Stimulated activated CD8-positive, alpha-beta memory T cell treated with anti-CD3 and anti-CD28 coated beads, Interleukin-4, amount 100 ng/mL, for 1 hour (primary cell): ENCODE measurements at places on chromosomes 2 and 18.

DNA sequence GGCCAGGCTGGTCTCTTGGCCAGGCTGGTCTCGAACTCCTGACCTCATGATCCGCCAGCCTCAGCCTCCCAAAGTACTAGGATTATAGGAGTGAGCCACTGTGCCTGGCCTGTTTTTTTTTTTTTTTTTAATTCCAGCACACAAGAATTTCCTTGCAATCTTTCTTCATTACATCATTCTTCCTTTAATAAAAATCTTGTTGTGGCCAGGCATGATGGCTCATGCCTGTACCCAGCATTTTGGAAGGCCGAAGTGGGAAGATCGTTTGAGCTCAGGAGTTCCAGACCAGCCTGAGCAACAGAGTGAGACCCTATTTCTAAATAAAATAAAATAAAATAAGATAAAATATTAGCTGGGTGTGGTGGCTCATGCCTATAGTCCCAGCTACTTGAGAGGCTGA is 21.4 kb upstream of the PLEKHM3 start:
- no peak for DNase-seq

DNA sequence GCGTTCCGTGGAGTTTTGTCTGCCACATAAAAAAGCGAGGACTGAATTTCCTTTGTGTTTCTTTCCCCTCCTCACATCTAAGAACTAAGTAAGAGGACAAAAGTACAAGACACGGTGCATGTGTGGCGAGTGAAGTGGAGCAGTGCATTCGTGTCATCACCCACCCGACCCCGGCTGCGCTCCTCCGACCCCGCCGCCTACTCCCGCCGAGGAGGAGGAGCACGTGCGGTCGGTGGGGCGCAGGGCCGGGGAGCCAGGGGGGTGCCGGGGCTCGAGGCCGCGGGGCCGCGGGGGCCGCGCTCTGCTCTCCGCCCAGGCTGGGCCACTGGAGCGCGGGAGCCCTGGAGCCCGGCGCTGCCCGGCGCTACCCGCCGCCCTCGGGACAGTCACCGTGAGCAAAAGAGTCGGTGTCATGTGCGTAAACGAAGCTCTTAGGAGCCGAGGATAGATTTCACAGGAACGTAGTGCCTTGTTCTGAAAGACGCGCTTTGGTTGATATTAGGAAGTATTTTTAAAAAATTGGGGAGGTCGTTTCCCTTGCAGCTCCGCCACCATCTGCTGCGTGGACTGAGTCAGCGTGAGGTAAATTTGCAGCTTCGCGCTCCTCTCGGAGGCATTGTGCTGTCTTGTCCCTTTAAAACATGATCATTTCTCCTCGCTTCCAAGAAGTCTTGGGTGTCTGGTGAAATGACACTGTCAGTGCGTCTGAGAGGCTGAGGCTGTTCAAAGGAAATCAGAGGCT is 11.0 kb downstream of the TBR1 start:
- DNase-seq = no peak

DNA sequence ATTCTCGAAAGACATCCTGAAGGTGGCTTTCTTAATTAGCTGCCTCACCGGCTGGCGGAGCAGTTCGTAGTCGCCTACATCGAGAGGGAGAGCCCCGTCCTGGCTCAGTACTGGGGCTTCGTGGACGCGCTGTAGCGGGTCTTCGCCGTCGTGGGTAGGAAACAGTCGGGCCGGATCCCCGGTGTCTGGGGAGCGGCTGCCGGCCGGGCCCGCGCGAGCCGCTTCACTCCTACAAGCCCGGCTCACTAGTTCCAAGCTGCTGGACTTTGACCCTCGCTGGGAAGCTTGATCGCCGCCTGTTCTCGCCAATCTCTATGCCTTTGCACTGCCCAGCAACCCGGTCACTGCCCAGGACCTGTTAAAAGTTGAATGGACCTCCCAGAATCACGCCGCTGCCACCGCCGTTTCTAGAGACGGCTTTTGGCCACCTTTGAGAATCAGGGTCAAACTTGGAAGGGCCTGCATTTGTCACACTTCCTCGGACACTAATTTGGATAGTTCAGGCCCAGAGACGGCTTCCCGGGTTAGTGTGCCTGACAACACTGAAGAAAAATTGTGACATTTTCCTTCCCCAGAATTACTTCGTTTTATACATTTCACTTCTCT is 41.4 kb upstream of the AKAIN1 start:
- no peak for DNase-seq

DNA sequence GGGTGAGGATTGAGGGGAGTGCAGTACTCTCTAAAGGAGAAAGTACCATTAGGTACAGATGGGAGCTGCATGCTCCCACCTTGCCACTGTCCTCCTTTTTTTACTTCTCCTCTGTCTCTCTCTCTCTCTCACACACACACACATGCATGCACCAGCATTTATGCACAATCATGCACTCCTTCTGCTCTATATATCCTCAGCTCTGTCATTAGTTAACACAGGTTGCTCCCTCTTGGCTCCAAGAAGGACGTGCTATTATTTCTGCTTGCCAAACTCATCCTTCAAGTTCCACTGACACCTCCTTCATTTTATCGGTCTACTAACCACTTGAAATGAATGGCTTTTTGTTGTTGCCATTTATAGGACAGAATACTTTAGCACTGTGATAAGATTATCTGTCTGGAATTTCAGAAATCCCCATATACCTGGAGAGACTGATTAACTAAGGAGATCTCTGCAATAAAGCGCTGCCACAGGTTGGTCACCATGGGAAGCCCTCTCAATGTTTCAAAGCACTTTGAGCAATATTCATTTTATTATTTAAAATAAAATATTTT is 178.5 kb upstream of the TRIB2 start:
- DNase-seq = no peak

DNA sequence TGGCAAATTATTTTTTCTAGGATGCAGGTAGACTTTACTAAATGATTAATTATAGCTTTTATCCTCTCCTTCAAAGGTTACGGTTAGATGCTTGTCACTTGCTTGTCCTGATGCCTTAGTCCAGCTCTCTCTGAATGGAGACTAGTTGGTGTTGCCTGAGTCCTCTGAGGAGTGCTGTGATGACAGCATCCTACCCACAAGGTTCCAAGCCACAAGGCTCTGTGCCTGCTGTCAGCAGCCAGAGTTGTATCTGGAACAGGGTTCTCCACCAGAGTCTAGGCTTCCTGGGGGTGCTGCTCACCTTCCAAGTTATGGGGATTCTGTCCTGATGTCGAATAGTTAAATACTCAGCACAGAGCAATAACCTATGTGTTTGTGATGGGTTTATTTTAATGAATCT is 125.7 kb downstream of the GALNT1 start:
- no peak for DNase-seq

GRCh38 chr2:135756692-135757091 is 15.0 kb downstream of the UBXN4 start:
- DNase-seq = no peak

GRCh38 chr2:240397542-240397916 is 37.9 kb upstream of the GPC1 start:
- no peak for DNase-seq

GRCh38 chr2:53701221-53701620 is 66.4 kb upstream of the CHAC2 start:
- DNase-seq = no peak

DNA sequence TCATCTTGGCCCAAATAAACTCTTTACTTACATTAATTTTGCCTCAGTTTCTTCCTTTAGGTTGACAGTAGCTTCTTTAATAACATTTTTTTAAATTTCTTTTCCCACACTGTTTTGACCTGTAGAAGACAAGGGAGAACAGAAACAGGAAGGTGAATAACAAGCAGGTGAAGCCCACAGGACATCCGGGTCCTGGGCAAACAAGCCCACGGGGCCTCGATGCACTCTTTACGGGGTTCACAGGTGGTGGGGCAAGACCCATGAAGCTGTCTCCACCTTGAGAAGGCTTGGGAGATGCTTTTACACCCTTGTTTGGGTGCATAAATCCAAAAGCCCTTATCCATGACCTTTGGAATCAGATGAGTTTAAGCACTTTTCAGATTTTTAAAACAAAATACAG is 301.0 kb upstream of the MGAT5 start:
- no peak for DNase-seq

DNA sequence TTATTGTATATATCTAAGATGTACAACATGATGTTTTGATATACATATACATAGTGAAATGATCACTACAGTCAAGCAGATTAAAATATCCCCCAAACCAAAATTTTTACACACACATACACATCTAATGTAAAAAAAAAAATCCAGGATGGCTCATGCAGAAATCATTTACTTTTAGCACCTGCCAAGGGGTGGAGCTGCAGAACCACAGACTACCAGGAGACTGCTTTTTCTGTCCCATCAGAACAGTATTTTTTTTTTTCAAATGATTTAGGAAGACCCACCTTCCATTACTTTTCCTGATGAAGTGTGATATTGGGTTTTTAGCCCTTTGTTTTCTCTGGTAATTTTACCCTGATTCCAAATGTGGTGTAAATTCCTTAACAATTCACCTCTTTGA is 61.9 kb downstream of the AQP4 start:
- no peak for DNase-seq

GRCh38 chr2:42140496-42140895 is 28.7 kb upstream of the EML4 start:
- DNase-seq = no peak

- DNase-seq = no peak
These were observed 41.5 kb upstream of the TMEM131 start for GRCh38 chr2:98037206-98037605.

DNA sequence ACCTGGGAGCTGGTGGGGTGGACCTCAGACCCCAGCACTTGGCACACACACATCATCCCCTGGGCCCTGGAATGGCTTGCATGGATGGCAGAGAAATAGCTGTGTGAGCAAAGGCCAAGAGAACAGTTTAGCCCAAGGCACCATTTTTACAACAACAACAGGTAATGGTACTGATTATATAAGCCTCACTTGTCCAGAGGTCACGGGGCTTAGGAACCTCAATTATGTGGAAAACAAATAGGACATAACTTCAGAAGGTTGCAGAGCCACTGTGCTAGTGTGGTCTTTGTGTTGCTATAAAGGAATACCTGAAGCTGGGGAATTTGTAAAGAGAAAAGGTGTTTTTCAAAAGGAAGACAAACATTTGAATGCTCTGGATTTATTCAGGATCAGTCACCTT is 13.2 kb downstream of the STEAP3 start:
- DNase-seq = no peak

GRCh38 chr2:70785137-70785911 is 5.1 kb downstream of the FIGLA start:
- DNase-seq = no peak

DNA sequence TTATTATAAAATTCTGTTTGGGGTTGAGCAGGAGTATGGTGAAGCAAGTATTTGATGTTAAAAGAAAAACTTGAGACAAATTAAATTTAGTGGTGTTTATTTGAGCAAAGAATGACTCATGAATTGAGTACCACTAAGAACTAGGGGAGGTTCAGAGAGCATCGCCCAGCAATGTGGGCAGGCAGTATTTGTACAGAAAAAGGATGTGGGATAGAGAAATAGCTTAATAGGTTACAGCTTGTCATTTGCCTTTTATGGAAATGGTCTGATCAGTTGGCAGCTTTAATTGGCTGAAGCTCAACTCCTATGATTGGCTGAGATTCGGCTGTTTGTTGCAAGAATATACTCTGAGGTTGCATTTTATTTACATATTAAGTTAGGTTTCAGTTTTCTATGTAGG is 68.2 kb downstream of the LRATD1 start:
- DNase-seq = no peak
